ENCODE measurements at places on chromosomes 5 and 9.

DNA sequence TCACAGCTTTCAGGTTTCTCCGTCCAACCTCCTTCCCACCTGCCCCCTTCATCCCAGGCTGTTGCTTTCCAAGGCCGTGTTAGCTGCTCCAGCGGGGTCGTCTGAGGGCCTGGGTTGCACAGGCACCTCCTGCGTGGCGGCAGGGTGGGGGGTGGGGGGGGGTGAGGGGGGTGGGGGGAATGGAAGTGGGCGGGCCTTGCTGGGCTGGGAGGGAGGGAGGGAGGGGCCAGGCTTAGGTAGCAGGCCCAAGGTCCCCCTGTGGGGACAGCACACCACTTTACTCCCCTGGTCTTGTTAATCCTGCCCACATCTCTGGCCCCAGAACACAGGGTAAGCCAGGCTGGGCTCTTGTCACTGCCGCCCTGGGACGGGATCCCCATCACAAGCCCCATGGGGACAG lies 99.1 kb downstream of the RXRA start:
- DNase-seq, result no peak

DNA sequence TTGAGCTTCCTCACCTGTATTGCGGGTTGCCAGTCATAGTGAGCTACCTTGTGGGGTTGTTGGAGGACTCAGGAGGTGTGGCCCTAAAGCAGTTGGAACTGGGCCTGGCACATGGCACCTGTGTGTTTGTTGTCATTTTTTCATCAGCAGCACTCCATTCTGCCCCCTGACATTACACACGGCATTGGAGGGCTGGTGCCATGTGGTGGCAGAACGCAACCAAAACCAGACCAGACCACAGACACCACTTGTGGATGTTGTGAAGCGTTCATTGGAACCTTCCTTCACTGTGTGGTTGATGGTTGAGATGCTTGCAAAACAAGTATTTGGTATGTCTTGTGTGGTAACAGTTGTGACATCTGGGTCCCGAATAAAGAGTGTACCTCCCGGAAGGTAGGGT lies 113.2 kb upstream of the ERCC6L2 start:
- no peak for DNase-seq

- DNase-seq, result no peak
Observed at GRCh38 chr5:72145348-72145747, 38.1 kb downstream of the MAP1B start.

DNA sequence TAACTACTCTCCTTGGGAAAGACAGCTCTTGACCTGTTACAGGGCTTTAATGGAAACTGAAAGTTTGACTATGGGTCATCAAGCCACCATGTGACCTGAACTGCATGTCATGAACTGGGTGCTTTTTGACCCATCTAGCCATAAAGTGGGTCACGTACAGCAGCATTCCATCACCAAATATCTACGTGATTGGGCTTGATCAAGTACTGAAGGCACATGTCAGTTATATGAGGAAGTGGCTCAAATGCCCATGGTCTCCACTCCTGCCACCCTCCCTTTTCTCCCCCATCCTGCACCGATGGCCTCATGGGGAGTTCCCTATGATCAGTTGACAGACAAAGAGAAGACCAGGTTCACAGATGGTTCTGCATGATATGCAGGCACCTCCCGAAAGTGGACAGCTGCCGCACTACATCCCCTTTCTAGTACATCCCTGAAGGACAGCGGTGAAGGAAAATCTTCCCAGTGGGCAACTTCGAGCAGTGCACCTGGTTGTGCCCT lies 7.3 kb upstream of the FCN1 start:
- peak; percentile 84 for DNase-seq

- peak; percentile 93 for DNase-seq
Observed at GRCh38 chr9:107750741-107751566, 261.4 kb upstream of the KLF4 start.

DNA sequence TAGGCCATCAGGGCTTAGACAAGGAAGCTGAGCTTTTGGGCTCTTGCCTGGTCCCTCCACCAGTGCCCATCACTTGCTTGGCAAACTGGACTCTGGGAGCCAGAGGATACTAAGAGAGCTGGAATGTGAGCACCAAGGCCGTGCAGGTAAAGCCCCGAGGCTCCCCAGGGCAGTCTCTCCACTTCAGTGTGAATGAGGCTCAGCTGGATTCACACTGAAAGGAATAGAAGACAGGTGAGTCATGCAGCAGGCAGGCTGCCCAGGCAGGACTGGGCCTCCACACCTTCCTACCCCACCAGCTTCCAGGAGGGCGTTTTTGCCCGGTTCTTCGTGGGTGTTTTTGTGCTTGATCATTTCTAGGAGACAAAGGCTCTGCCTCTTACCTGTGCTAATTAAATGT lies 7.3 kb upstream of the CTSV start:
- no peak for DNase-seq

DNA sequence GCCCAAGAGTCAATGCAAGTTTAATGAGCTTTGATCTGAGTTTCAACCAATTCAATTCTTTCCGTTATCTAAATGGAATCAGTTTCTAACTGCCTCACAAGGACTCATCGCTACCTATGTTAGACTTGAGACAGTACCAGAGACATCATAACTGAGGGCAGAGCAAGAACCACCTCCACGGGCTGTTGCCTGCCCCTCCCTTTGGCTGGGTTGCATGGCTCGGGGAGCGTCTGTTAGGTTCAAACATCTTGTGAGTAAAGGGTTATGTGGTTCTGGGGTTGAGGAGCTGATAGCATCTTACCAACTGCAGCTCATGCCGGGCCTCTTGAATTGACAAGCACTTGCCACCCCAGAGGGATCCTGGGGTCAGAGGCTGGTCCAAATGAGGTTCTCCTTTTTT lies 457.9 kb downstream of the ENC1 start:
- DNase-seq, result no peak
